AG08395 (cell line): ENCODE measurements at places on chromosomes 1 and 21.

GRCh38 chr1:17067465-17068240 lies 13.8 kb upstream of the SDHB start:
- no peak for DNase-seq

DNA sequence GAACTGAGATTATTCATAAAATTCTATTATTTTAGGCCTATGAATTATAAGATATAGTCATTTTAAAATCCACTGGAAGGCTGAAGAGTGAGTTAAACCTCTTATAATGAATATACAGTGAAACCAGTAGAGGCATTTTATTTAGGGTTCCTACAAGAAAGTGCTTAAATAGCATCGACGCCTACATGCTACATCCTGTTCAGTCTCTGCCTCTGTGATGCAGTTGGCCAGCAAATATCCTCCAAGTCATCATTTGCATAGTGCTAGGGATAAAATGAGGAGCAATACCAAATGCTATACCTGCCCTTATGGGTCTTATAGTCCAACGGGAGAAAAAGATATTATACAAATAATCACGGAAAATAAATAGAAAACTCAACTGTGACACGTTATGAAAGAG lies 59.6 kb downstream of the EDEM3 start:
- DNase-seq = no peak

GRCh38 chr1:3186526-3186921 lies 117.5 kb downstream of the PRDM16 start:
- DNase-seq = peak; percentile 76

DNA sequence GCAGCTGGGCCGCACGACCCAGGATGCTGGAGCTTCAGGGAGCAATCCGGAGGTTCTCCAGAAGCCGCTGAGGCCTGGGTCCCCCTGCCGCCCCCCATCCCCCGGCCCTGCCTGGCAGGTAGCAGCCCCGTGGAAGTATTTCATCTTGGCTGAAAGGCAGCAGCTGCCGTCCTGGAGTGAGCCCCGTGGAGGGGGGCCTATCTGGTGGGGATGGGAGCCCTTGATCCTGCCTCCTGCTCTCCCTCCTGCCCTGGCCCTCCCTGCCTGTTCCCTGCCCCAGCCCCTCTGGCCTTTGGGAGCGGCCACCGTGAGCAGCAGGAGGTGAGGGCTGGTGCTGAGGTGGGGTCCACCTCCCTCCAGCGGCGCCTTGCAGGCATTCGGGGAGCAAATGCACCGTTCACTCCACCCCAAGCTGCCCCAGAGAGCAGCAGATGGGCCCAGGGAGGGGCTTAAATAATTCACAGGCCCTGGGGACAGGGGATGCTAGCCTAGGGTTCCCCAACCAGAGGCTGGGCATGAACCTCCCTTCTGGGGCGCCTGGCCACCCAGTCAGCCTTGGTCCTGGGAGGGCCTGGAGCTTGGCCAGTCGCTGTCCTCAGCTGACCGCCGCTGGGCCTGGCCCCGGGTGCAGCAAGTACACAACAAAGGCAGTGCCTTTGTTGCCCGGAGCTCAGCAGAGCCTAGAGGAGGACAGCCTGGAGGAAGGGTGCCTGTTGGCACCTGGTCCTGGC lies 23.7 kb upstream of the PLCH2 start:
- no peak for DNase-seq

DNA sequence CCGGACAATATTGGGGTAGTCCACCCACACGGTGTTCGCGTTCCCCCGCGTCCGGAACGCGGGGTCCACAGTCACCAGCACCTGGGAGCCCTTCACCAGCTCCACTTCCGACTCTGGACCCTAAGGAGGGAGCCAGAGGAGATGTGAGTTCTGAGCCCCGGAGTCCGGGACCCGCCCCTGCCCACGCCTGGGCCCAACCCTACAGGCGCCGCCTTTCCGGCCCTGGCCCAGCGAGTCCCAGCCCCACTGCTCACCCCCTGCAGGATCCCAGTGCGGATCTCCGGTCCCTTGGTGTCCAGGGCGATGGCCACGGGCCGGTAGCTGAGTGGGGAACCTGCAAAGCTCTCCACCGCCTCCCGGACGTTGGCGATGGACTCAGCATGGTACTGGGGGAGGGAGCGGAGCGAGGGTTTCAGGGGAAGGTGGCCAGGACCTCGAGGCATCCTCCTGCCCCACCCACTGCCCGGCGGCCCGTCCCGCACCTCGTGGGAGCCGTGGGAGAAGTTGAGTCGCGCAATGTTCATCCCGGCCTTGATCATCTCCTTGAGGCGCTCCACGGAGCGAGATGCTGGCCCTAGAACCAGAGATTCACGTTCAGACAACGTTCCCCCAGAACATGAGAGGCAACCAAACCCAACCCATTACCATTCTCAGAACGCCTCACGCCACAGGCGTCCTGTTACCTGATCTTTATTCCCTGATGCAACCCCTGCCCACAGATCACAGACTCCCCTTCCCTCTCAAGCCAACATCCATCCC lies 5.9 kb downstream of the PKLR start:
- DNase-seq = no peak

DNA sequence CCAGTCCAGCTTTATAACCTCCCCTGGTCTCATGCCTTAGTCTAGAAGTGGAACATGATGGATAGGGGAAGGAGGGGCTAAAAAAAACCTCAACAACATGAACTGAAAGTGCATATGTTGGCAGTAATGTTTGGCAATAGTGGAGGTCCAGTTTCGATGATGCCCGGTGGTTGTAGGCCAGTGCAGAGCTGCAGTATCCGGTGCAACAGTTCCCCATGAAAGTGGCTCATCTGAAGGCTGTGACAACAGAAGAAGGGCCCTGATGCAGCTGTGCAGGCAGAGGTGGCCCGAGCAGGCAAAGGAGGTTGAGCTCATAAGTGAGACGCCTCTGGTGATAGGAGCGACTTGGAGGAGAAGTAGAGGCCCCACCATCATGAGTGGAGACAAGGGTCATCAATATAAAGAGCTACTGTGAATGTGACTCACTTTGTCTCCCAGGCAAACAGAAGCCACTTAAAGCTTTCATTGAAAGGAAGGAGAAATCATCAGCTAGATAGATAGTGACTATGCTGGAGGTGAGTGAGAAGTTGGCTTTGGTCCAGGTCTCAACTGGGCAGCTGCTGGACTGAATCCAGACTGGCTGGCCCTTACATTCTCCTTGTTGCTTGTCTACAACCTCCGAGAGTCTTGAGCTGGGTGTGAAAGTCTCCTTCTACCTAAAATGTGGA lies 10.2 kb upstream of the CREG1 start:
- no peak for DNase-seq
